Right renal cortex interstitium (tissue), 3 donors: ENCODE measurements at places on chromosomes 13 and 19.

DNA sequence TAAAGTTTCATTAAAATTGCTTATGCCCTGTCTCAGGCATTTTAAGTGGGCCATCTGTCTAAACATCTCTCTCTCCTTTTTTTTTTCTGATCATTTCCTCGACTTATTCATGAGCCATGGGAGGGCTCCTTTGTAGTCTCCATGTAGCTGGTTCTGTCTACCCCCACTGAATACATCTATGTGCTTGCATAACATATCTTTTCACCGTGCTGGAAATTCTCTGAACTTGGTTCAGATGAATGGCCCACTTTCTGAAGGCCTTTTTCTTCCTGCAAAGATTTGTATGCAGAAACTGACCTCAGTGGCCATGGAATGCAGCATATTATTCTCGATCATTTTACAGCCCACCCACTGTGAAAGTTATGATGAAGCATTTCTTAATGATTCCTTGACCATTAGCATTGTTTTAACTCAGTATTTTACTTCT is 225.3 kb downstream of the GGACT start:
- DNase-seq = peak; percentile 24

DNA sequence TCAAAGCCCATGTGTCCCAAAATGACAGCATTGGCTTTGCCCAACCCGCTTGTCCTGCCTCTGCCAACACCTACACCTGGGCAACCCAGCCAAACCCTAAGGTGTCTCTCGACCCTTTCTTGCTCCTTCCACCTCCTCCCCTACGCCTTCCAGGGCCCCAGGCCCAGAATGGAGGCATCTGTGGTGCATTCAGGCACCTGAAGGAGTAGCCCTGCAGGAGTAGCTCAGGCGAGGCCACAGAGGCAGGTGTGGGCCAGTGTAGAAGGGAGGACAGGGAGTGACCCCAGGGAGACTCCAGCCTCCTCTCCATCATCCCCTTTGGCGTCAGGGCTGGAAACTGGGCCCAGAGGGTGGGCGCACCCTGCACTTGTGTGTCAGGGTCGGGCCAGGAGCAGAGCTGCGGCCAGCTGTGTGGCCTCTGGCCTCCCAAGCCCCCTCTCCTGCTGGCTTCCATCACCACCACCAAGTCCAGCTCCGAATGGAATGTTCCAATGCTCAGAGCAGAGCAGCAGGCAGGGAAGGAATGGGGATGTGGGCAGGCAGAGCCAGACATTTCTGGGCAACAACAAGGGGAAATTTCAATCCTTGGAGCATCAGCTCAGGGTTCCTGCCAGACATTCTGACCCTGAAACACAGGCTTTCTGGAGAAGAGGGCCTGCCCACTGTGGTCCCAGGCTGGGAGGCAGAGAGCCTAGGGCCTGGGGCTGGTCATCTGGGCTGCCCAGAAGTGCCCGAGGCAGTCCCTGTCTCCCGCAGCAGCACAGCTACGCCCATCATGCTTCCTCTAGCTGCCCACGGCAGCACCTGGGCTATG is 16.4 kb downstream of the PLEKHF1 start:
- DNase-seq = no peak

GRCh38 chr19:10682397-10683063 is 18.7 kb upstream of the QTRT1 start:
- DNase-seq = no peak

DNA sequence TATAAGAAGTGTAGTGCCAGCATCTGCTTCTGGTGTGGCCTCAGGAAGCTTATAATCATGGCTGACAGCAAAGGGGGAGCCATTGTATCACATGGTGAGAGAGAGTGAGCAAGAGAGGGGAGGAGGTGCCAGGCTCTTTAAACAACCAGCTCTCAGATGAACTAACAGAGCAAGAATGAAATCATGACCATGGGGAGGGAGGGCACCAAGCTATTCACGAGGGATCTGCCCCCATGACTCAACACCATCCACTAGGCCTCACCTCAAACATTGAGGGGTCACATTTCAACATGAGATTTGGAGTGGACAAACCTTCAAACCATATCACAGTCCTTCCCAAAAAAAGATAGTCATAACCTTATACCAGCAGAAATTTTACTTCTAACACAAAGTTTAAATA is 174.0 kb downstream of the GPC5 start:
- no peak for DNase-seq

DNA sequence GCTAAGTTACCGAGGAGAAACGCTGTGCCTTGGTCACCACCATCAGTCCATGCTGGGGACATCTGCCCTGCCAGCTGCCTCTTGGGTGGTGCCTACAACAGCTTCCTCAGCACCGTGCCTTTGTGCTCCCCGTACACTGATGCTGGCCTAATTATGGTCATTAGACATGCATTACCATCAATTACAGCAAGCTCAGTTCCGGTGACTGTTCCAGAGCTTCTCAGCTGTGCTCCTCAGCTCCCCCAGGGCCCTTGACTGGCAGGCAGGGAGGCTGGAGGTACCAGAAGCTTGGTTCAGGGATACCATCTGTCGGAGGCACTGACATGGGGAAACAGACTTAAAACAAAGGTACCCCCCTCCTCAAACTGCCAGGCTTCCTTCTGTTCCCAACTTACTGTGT is 40.2 kb downstream of the CILP2 start:
- DNase-seq = no peak

GRCh38 chr13:19266979-19267378 is 85.4 kb upstream of the TUBA3C start:
- DNase-seq = no peak

DNA sequence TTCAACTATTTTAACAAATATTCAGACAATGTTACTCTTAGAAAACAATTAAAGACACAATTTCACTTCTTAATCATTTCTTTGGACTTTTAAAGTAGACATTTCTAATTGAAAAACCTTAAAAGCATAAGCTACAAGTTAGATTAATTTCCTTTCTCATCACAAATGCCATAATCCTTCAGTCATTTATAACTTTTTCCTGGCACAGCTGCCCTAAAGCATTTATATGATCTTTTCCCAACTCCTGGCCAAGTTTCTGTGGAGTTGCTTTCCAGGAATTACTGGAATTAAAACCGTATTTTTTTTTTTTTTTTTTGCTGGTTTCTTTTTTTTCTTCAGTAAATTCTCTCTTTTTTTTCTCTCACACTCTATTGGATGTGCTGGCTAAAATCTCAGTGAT is 615.9 kb downstream of the TBC1D4 start:
- DNase-seq = no peak

DNA sequence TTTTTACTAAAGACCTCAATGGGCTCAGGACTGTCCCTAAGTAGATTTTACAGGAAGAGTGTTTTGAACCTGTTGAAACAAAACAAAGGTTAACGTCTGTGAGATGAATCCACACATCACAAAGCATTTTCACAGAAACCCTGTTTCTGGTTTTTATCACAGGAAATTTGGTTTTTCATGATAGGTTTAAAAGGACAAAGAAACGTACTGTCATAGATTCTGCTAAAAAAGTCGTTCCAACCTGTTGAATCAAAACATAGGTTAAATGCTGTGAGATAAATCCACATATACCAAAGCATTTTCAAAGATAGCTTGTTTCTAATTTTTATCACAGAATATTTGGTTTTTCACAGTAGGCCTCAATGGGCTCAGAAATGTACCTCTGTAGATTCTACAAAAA is 1531.0 kb downstream of the UQCRFS1 start:
- no peak for DNase-seq

GRCh38 chr19:50799547-50799851 is 9.3 kb downstream of the ACP4 start:
- DNase-seq = no peak

- DNase-seq = no peak
Observed at GRCh38 chr13:34521171-34521570, 420.9 kb upstream of the NBEA start.
